Stimulated activated CD4-positive, alpha-beta T cell treated with anti-CD3 and anti-CD28 coated beads, Interleukin-4, amount 100 ng/mL, for 1 hour (primary cell): ENCODE measurements at places on chromosomes 12 and 14.

GRCh38 chr12:58961906-58962305 lies 41.6 kb upstream of the LRIG3 start:
- no peak for DNase-seq

- DNase-seq = no peak
These were observed 394.4 kb downstream of the PCNX1 start for GRCh38 chr14:71301611-71302010.

DNA sequence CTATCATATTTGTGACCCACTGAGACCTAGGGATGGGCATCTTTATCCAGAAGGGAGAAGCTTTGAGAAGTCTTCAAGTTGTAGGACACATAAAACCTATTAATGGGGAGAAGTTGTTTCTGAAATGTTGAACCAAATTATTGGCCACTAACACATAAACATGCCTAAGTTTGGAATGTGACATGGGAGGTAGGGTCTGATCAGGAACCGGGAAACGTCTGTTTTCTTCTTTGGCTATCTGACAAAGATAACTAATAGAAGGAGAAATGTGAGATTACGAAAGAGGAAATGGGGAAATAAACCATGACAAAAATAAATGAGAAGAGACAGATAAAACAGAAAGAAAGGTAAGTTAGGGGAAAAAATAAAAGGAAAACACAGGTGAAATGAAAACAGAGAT lies 425.2 kb downstream of the EGLN3 start:
- no peak for DNase-seq

DNA sequence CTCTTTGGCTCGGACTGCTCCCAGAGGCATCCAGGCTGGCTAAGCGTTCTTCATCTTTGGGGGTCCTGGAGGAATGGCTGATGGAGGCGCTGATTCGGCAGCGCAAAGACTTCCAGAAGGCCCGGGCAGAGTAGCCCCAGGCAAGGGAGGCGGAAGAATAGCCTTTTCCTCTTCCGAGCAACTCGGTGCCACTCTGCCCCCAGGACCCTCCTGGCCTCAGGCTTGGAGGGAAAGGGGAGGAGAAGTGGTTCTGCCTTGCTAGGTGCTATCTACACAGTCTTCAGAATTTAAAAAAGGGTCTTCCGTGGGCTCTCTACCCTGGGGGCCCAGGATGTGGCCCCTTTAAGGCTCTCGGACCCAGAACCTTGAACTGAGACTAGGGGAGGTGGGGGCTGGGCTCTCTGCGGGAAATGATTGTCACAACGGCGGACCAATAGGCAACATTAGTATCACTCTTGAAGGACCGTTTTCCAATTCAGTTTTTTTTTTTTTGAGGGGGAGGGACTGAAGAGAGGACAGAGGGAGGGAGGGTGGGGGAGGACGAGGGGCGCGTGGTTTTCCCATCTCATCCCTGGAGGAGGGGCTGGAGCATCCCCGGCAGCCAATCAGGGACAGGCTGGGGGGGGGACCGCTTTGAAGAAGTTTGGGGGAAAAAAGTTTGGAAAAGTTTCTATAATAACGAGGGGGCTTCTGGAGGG lies at the start of gene NFATC4:
Gene NFATC4 (plus strand): TSS at position 671 of the 698 bp plus-strand sequence. CDS start 157 bp downstream, outside the sequence.
- DNase-seq = no peak

GRCh38 chr14:98775892-98776291 lies 496.1 kb downstream of the BCL11B start:
- DNase-seq = no peak

GRCh38 chr12:70049596-70050360 lies 193.5 kb upstream of the CNOT2 start:
- no peak for DNase-seq
